A375 (cell line): ENCODE measurements at places on chromosomes 6 and 20. TPM values are rescaled to one million over a fixed set of nuclear protein-coding genes. Genes with fewer than 3 reads are reported as not detected.

The HLA-DQA2 gene
- total RNA-seq = 3.1 and 3.8 TPM in 2 replicates

The DUSP15 gene
- 1.5 and 3.1 TPM in 2 replicates for total RNA-seq

The LTA gene
- not detected in 2 replicates for total RNA-seq

The KIF13A gene
- total RNA-seq = 12.6 and 12.7 TPM in 2 replicates

The SIRPD gene
- not detected in 2 replicates for total RNA-seq

The DXO gene
- total RNA-seq = 19.4 and 23.9 TPM in 2 replicates

The HLA-DQB1 gene
- total RNA-seq = 3.1 and 8.3 TPM in 2 replicates

The GRM4 gene
- under 0.01 TPM in 1 of 2 replicates, not detected in the other for total RNA-seq

The PLCB1 gene
- total RNA-seq = 10.2 and 11.2 TPM in 2 replicates

The GJA10 gene
- not detected in 2 replicates for total RNA-seq

The GSTA3 gene
- not detected in 2 replicates for total RNA-seq

The BMP6 gene
- total RNA-seq = 1.7 and 2.4 TPM in 2 replicates

The DST gene
- 61.8 and 83.9 TPM in 2 replicates for total RNA-seq

The SLC24A3 gene
- 2.0 TPM in 2 replicates for total RNA-seq

The OOEP gene
- total RNA-seq = not detected in 2 replicates

The HLA-DOB gene
- 1.7 and 2.0 TPM in 2 replicates for total RNA-seq

The COL9A1 gene
- 0.23 TPM in 1 of 2 replicates, not detected in the other for total RNA-seq

The TOP1 gene
- total RNA-seq = 38.8 and 42.3 TPM in 2 replicates

The SRMS gene
- not detected in 2 replicates for total RNA-seq

The OTOR gene
- not detected in 2 replicates for total RNA-seq

The IPCEF1 gene
- total RNA-seq = not detected in 2 replicates

The VGLL2 gene
- total RNA-seq = 0.58 and 0.94 TPM in 2 replicates

The MYLK4 gene
- total RNA-seq = 0.15 and 0.19 TPM in 2 replicates

The EEF1A2 gene
- 49.6 and 63.1 TPM in 2 replicates for total RNA-seq

The CRIP3 gene
- total RNA-seq = not detected in 2 replicates

The MROH8 gene
- total RNA-seq = 0.08 and 2.8 TPM in 2 replicates

The PSORS1C2 gene
- total RNA-seq = not detected in 2 replicates

The KCTD20 gene
- 23.5 and 24.3 TPM in 2 replicates for total RNA-seq

The TINAG gene
- not detected in 2 replicates for total RNA-seq

The ADA gene
- 9.7 and 12.3 TPM in 2 replicates for total RNA-seq

The CDKN1A gene
- total RNA-seq = 85.1 and 95.9 TPM in 2 replicates

The SLC44A4 gene
- 0.37 TPM in 1 of 2 replicates, not detected in the other for total RNA-seq

The CD24 gene
- 0.16 TPM in 1 of 2 replicates, not detected in the other for total RNA-seq

The MLN gene
- total RNA-seq = not detected in 2 replicates

The MYCT1 gene
- total RNA-seq = not detected in 2 replicates

The PRPH2 gene
- total RNA-seq = not detected in 2 replicates

The DAAM2 gene
- total RNA-seq = 7.0 and 8.3 TPM in 2 replicates

The TNNC2 gene
- total RNA-seq = 1.7 TPM in 1 of 2 replicates, not detected in the other

The GTSF1L gene
- total RNA-seq = not detected in 2 replicates
